Stimulated activated CD4-positive, alpha-beta T cell treated with anti-CD3 and anti-CD28 coated beads, Interleukin-4, amount 100 ng/mL, for 48 hours (primary cell): ENCODE measurements at places on chromosomes 2 and 18.

DNA sequence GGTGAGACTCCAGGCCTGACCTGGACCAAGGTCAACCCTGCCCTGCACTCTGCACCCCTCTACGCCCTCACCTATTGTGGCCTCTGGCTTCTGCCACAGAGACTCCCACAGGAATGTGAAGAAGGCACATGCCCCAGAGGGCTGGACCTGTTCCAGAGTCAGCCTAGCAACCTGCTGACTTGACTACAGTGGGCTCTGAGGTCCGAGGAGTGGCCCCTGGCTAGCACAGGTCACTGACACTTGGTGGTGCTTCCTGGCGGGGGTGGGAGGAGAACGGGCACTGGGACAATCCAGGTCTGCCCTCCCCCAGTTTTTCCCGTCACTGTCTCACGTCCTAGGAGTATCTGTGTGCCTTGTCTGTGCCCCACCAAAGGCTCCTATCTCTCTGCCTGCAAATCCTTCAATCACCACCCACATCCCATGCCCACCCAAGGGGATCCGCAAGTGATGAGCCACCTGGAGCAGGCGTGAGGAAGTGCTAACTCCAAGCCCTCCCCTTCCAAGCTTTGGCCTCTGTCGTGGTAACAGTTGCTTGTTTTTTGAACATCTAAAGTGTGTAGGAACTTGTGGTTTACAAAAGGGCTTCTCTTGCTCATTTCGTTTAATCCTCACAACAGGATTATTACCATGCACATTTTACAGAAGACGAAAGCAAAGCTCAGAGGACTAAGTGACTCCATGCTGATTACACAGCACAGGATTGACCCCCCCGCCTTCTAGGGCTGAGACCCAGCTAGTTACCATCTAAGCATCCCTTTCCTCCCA, 86.2 kb downstream of the MCFD2 start:
- DNase-seq: no peak

- DNase-seq: no peak
Measured at GRCh38 chr2:158668001-158668765, 126.9 kb upstream of the DAPL1 start.

DNA sequence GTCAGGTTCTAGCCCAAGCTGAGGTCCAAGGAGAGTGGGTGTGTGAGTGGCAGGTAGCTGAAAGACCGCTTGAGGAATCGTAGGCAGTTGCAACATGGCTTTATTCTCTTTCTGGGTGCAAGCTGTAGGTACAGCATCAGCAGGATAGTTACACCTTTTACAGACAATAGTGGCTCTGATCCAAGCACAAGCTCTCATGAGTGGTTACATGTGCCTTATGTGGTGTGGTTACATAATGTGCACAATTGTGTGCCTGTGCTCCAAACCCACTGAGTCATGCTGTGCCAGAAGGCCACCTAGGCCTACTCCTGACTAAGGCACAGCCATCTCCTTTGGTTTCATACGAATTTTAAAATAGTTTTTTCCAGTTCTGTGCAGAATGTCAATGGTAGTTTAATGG, 227.6 kb downstream of the SATB2 start:
- DNase-seq: no peak

GRCh38 chr18:10928772-10929373, 220.5 kb downstream of the PIEZO2 start:
- DNase-seq: no peak

DNA sequence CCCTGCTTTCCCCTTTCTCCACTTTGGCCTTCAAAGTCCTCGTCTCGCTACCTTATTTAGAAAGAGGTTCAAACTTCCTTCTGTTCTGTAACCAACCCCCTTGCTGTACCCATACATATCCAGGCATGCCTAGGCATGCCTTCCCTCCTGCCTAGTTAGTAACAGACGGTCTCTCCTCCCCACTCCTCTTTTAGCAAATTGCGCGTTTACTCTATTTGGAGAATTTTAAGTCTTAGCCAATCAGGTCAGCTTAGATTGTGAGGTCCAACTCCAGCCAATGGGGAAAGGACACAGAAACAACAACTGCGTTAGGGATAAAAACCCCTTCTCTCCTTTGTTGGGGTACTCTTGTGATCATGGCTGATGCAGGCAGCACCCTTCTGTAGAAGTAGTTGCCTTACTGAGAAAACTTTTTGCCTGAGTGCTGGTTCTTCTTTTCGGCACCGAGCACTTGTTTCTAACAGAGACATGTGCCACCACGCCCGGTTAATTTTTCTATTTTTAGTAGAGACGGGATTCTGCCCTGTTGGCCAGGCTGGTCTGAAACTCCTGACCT, 85.9 kb upstream of the FOXI3 start:
- DNase-seq: no peak

DNA sequence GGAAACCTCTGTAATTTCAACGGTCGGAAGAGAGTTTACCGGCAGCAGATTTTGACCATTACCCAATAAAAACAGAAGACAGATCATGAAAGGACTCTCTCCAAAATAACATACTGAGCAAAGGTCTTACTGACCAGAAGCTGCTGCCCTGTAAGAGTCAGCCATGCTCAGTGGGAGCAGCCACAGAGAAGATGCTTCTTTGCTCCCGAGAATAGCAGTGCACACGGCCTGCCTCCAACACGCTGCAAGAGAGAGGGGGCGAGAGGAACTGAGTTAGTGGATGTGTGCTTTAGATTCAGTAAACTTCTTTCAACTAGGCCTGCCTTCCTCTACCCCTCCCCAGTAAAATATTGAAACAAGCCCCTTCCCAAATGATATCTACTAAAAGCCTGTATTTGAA, 103.7 kb downstream of the NCK2 start:
- no peak for DNase-seq

- DNase-seq: no peak
Measured at GRCh38 chr2:238102865-238103264, 2.7 kb downstream of the ESPNL start.

DNA sequence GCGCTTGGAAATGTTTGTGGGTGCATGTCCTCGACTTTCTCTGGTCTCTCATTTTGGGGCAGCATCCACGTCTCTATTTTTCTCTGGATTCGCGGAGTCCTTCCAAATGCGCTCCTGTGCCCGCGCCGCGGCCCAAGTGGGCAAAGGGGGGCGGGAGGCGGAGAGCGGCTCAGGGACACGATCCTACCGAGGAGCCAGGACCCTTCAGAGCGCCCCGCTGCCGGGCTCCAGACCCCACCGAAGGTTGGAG, 990 bp downstream of the EPAS1 start:
- no peak for DNase-seq

GRCh38 chr2:3102922-3103569, 274.6 kb downstream of the EIPR1 start:
- DNase-seq: no peak

DNA sequence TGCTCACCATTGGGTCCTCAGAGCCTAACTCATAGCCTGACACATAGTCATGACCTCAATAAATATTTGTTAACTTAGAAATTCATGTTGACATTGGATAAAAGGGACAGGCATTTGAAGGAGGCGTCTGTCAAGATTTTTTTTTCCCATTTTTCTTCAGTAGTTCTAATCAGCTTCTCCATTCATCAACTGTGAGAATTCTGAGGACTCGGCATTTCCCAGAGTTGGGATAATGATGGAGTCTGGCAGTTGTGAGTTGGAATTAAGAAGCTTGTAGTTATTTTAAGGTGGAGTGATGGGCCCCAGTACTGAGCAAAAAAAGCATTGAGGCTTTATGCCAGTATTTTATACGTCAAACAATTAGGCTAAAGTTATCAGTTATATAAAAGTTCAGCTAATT, 4.6 kb downstream of the SPATS2L start:
- DNase-seq: no peak

GRCh38 chr18:34767601-34768027, 57.5 kb downstream of the DTNA start:
- no peak for DNase-seq

DNA sequence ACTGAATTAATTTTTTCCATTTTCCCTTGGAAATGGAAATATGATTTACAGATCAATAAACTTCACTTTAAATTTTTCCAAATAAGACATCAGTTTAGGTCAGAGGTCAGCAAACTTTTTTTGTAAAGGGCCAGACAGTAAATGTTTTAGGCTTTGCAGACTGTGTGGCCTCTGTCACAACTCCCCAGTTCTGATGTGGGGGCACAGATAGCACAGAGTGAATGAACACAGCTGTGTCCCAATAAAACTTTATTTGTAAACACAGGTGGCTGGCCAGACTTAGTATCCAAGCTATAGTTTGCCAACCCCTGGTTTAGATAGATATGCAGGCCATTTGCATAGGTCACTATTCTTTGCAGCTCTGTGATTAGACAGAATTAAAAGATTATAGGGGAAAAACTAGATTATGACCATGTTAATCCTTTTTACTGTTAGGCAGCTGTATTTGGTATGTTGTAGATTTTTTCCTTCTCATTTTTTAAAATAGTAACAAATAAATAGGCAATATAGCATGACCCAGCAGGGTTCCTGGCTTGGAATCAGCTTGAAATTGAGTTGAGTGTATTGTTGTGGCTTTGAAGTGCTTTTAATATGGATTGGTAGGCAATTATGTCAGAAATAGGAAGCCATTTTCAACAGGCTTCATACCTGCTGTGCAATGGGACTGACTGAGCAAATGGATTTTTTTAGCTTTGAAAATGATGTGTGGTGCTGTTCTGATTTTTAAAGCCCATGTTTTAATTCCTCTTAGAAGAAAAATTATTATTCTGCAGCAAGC, 59.7 kb downstream of the WDSUB1 start:
- no peak for DNase-seq
